ENCODE measurements at places on chromosomes 3 and 15. TPM values are rescaled to one million over a fixed set of nuclear protein-coding genes. Genes with fewer than 3 reads are reported as not detected.
A peak's percentile ranks its signal among the peaks of the same experiment; 100 is the strongest.

DNA sequence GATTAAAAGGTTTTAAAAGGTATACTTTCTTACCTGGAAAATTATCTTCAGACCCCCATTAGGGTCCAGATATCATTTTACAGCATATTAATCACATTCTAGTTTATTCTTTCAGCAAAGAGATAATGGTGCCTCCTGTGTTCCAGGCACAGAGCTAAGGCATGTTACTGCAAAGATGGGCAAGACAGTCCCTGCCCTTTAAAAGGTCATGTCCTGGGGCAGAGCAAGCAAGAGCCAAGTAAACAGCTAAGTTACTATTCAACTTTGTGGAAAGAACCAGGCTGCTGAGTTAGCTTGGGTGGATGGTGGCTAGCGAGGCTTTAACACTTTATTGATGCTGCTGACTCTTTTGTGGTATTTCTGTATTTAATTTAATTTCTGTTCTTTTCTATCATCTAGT lies 75.0 kb downstream of the LRRC28 start:
- no peak for DNase-seq

DNA sequence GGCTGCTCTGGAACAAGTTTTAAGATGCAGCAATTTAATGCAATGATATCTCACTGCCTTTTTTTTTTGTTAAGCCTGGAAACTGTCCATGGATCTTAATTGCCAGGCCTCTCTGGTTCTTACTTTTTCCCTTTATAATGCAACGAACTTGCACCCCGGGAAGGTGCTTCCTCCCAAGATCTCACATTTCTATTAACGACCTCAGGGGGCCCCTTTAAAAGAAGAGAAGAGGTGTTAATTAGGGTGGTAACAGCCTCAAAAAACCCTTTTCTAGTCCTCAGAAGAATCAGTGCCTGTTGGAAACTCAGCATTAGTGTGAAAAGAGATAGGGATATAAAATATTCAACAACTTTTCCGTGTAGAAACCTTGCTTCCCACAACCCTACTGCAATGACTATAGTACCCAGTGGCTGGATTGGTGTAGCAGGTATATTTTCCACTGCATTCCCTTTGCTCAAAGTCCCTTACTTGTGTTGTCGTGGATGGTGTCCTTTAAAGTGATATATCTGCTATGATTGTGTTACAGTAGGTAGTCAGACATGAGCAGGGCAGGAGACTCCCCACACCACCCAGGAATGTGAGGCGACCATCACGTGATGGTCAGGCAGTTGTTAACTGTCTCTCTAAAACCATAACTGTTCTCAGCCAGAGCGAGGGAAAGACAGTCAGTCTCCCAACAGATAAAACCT lies 121.8 kb downstream of the CTNNB1 start:
- no peak for DNase-seq

GRCh38 chr3:153617463-153617862 lies 455.4 kb downstream of the RAP2B start:
- no peak for DNase-seq

DNA sequence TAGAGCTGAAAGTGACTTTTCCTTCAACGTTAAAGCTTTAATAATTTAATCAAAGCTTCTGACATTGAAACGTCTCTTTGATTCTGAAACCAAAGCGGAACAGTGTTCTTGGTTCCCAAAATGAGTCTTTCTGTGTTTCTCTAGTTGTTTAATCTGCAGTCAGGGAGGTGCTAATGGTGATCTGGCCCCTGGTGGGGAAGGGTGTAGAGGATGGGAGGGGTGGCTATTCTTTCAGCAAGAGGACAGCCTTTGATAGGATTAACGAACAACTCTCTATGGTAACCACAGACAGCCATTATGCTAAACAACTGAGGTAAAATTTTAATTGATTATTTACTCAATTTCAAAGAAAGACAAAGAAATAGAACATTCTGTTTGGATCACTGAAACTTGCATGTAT lies 79.9 kb upstream of the CADPS start:
- DNase-seq: no peak

DNA sequence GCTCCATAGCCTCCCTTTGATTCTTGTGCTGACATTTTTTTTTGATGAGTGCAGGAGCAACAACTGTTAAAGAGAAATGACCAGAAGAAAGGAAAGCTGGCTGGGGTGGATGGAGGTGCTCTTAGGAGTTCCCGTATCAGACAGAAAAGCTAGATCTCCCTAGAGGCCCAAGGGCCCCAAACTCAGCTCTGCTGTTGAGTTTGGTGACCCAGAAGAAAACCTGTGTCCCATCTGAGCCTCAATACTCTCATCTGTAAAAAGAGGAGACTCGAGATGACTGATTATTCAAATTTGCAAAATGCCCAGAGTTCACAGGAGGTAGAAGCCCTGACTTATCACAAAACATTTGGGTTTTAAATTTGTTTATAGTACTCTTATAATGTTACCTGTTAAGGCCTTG lies 142.4 kb downstream of the TIGIT start:
- DNase-seq: no peak

Gene GPR149
- not detected for total RNA-seq

Gene C3orf80
- not detected for total RNA-seq

Gene ONECUT1
- total RNA-seq: not detected

GRCh38 chr3:49410846-49411534 lies 786 bp downstream of the RHOA start:
- no peak for DNase-seq

GRCh38 chr15:94229591-94230369 lies 1.6 kb upstream of the MCTP2 start:
- no peak for DNase-seq

Gene ISL2
- not detected for total RNA-seq

Gene SKIL
- 14.7 TPM for total RNA-seq

Gene ZNF660
- total RNA-seq: 0.73 TPM

GRCh38 chr3:98022978-98023820 lies 11.9 kb downstream of the GABRR3 start:
- peak; percentile 95 for DNase-seq

DNA sequence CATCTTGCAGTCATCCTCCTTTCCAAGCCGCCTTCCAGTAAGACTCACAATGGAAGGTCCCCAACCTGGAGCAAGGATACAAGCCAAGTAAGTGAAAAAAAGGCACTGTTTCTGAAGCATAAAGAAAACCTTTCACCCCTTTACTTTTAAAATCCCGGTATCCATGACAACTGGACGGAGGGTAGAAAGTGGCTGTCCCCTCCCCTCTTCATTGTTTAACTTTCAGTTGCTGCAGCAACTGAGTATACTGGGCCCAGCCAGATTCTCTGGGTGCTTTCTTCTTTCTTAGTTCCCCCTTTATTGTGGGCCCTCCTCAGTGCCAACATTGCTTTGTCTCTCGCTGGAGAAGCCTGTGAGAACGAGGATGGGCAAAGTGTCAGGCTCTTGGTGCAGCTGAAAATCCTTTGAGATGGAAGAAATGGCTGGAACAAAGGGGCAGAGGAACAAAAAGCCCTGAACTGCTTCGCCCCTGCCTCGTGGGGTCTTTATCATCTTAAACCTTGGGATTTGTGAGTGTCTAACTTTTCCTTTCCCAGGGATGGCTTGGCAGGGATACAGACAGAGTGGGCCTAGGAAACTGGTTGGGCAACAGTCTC lies 224.0 kb upstream of the RGMA start:
- DNase-seq: no peak

- no peak for DNase-seq
Measured at GRCh38 chr15:44033894-44034293, 161.2 kb downstream of the FRMD5 start.

- no peak for DNase-seq
Measured at GRCh38 chr3:58074116-58074715, 66.0 kb downstream of the FLNB start.

DNA sequence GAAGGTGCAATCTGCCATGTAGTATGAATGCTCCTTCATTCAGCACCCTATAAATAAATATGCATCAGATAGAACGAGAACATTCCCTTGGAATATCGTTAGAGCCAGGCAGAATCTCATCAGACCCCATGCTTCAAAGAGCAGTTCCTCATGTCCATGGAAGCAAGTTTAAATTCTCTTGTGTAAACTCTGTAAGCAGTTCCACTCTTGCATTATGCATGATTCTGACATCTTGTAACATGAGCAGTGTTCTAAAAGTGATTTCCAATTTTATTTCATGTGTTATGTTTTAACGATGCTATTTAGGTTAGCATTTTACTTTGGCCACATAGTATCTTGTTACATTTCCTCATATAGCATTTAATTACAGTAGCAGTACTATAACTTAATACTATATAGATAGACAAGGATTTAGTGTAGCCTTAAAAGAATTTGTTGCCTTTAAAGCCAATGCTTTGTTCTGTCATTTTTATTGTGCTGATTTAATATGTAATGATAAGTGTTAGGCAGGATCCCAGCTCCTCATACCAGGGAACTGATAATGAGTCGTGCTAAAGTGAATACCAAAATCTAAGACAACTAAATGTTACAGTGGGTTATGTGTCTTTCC lies 161.2 kb upstream of the NECTIN3 start:
- DNase-seq: no peak

DNA sequence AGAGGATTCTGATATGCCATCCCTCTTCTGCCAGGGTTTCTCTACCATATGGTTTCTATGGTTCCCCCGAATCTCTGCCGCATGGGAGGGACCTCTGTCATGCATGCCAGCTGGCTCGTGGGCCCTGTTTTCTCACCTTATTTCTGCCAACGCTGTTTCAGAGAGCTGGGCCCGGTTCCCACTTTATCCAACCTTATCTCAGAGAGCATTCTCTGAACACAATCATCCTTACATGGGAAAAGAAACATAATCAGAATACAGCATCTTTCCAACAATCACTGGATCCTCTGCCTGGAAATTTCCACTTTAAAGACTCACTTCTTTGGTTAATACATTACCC lies 234.5 kb upstream of the ZBTB20 start:
- peak; percentile 79 for DNase-seq

- no peak for DNase-seq
Measured at GRCh38 chr3:143478115-143478693, 358.6 kb downstream of the CHST2 start.

Gene ROPN1
- total RNA-seq: not detected

- DNase-seq: no peak
Measured at GRCh38 chr15:92600856-92601255, 54.7 kb downstream of the FAM174B start.

DNA sequence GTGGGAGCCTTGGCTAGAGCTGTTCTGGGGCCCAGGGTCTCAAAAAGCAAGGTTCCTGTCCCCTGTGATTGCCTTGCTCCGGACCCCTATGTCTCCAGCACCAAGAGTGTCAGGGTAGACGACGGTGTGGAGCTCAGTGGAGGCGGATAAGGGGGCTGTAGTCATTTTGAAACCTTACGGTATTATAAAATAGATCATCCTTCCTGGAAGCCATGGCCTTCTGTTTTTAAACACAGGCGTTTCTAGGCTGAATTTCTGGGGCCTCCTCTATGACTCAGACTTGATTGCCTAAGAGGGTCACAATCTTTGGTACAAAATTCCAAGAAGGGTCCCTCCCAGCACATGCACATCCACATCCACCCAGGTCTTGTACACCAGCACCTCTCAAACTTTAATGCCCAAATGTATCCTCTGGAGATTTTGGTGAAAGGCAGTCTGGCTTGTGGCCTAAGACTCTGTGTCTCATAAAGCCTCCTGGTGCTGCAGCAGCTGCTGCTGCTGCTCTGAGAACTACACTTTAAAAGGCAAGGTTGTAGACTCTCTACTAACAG lies 70.5 kb upstream of the XCR1 start:
- DNase-seq: peak; percentile 43

DNA sequence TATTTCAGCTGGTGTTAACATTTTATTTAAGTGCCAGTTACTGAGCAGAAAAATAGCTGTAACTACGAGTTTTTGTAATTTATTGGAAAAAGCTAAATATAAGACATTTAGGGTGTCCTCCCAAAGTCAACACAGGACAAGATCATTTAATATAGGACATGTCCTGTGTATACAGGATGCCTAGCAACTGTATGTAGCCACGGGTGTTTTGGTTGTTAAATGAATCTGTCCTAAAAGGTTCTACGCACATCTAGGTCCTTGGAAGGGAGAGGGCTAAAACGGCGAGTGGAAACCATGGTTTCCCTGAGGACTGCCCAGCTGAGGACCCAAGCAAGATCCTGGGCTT lies 565 bp upstream of the ZNF621 start:
- no peak for DNase-seq

- no peak for DNase-seq
Measured at GRCh38 chr15:31169558-31169957, 68.0 kb upstream of the TRPM1 start.

DNA sequence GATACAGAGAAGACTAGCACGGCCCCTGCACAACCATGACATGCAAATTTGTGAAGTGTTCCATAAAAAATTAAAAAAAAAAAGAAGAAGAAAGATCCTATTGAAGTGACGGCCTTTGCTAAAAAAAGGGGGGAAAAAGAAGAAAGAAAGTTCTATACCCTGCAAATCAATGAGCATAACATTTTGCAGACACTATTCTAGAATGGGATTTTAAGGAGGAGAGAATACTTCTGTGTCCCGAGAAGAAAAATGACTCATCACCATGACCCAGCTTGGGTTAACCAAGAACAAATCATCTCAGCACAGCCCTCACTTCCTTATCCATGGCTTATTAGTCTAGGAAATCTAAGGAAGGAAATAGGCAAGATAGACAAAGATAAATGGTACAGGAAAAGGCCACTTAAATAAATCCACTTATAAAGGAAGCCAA lies 7.4 kb upstream of the SH3BP5 start:
- no peak for DNase-seq

Gene CFAP92
- total RNA-seq: not detected

- no peak for DNase-seq
Measured at GRCh38 chr3:134427400-134428111, 53.3 kb upstream of the AMOTL2 start.

GRCh38 chr15:100735129-100736053 lies 133.0 kb downstream of the ASB7 start:
- DNase-seq: no peak

Gene ADGRG7
- total RNA-seq: not detected

Gene KLF15
- 34.0 TPM for total RNA-seq

DNA sequence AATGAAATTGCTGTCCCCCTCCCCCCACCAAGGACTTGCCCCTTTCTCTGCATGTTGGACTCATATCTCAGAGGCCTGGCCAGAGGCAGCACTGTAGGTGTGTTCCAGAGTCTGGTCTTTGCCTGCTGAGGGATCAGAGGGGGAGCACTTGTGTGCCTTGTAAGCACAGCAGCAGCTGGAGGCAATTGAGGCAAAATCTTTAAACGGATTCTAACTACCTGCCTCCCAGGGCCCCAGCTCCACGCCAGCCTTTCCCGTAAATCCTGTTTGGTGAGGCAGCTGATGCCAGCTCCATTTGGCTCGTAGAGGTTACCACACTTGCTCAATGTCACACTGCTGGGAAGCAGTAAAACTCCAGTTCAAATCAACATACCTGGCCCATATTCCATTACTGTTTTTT lies 2.3 kb upstream of the IDH2 start:
- DNase-seq: no peak

Gene NR1D2
- 47.1 TPM for total RNA-seq

Data from Right ventricle myocardium superior (tissue), 1 donor.